ENCODE measurements at places on chromosomes 5 and 9.

DNA sequence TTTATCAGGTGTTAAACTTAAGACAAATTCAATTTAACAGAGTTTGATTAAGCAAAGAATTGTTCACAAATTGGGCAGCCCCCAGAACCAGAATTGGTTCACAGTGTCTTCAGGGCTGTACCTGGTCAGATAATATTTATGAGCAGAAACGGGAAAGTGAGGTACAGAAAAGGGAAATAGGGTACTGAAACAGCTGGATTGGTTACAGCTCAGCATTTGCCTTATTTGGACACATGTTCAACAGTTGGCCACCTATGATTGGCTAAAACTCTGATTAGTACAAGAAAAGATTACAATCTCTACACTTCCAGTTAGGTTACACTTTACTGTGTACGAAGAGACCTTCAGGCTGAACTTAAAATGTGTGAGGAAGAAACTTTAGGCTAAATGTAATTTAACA lies 18.7 kb downstream of the LRRC70 start:
- no peak for DNase-seq

GRCh38 chr5:150304481-150305081 lies 1.9 kb upstream of the ARSI start:
- DNase-seq: no peak

DNA sequence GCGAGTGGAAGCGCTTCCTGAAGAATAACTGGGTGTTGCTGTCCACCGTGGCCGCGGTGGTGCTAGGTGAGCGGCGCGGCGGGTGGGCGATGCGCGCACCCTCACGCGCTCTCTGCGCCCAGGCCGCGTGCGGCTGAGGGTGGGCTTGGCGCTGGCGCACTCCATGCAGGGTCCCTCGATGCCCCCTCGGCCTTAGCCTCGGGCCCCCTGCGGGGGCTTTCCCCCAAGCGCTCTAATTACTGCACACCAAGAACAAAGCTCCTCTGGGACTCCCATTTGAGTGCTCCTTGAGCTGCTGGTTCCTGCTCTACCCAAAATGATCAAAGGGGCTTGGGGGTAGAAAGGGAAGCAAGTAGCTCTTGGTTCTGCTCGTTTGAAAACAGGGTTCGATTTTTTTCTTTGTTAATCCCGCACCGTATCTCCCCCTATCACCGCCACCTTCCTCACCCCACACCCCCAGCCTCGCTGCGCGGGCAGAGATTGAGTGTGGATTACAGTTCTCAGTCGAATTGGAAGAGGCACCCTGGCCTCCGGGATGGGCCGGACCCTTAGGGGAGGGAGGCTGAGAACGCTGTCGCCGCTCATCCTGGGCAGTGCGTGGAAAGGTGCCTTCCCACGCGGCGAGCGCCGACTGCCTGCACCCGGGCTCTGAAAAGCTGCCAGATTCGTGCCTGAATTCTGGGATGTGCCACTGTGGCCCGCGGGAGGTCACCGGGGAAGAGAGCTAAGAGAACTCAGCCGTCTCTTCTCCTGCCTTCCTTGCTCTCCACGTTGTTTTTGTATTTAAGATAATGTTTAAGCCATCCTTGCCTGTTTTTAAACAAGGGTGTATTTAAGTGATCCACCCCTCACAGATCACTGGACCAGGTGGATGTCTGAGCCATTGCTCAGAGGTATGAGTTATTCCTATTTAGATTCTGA lies 697 bp downstream of the SLC1A1 start:
- no peak for DNase-seq

DNA sequence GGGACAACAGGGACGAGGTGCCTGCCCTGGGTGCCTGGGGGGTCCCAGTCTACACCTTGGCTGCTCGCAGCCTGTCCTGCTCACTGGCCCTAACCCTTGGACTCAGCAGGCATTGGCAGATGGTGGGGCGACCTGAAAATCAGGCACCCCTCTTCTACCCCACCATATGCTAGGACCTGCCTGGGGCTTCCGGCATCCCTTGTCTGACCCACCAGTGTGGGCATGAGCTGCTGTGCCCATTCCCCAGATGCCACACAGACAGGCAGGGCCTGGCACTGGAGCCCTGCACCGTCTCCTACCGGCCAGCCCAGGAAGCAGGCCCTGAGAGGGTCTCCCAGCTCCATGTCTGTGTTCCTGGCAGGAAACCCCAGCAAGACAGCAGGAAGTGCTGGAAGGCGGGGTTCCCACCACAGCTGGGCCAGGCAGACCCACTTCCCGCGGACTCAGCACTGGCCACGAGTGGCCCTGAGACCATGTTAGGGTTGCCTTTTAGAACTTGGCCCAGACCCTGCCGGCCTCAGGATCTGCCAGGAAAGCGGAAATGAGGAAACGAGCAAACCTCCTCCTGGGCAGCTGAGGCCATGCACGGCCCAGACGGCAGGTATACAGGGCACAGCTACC lies 3.1 kb downstream of the NINJ1 start:
- DNase-seq: no peak

Measured in right renal cortex interstitium (tissue), 3 donors.